ENCODE measurements at places on chromosomes 6 and 20.
A peak's percentile ranks its signal among the peaks of the same experiment; 100 is the strongest.

- no peak for DNase-seq
Observed at GRCh38 chr6:154989448-154989847, 5.7 kb upstream of the TIAM2 start.

GRCh38 chr6:122997541-122998150 lies 1.6 kb downstream of the CLVS2 start:
- DNase-seq = no peak

DNA sequence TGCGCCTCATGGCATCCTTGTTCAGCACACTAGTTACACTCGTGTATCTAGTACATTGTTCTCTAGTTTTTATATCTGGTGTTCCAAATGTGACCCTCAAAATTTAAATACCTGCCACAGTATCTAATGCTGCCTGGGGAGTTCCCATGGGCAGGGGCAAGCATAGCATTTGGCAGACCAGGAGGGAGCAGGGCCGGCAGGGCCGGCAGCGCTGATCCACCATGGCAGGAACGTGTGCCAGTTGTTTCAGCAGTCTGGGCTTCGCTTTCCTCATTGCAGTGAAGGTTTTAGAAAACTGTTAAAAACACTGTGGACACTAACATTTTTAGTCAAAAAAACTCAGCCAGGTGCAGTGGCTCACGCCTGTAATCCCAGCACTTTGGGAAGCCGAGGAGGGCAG lies 19.2 kb downstream of the NANP start:
- no peak for DNase-seq

DNA sequence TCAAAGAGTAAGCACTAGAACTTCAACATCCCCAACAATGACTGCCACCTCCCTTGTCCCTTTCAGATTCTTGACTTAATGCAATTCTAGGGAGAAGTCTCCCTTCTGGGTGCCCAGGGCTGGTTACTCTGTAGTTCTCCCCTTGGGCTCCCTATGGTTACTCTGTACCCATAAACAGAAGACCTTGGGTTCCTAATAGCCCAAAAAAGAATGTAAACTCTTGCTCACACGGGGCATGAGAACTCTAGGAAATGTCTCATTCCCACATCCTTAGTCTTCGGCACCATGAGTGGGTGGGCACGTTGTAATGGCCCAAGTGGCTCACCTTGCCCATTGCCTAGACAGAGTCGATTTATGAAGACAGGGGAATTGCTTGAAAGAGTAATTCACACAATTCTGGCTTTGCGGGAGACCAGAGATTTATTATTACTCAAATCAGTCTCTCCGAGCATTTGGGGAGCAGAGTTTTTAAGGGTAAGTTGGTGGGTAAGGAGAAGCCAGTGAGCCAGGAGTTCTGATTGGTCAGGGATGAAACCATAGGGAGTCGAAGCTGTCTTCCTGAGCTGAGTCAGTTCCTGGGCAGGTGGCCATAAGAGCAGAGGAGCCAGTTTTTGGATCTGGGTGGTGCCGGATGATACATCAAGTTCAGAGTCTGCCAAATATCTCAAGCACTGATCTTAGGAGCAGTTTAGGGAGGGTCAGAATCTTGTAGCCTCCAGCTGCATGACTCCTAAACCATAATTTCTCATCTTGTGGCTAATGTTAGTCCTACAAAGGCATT lies 61.2 kb upstream of the SIRPG start:
- no peak for DNase-seq

DNA sequence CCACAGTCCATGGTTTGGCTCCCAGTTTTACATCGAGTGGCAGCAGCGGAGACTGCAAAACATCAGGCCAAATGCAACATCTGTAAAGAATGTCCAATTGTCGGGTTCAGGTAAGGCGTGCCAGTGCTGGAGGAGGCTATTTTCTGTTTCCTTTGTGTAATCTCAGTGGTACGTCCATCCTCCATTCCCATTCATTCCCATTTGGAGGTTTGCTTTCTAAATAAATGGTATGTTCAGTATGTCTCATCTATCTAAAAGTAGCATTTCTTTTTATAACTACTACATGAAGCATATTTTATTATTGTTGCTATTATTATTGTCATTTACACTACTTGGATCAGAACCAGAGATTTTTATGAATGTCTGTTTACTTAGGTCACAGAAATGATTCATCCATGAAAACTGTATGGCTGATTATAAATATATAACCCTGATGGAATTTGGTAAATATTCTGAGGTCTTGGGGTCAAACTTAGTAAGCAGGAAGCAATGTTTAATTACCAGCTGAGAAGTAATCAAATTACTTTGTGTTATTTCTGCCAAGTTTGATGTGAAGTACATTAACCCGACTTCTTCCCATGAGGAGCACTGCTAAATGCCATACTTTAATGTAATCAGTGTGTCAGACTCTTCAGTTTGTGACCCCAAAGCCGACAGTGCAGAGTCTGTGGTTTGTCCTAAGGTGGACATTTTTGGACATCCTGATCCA lies 512.9 kb downstream of the UTRN start:
- peak; percentile 15 for DNase-seq

- DNase-seq = no peak
Observed at GRCh38 chr6:138272533-138273315, 54.4 kb upstream of the PBOV1 start.

- no peak for DNase-seq
Observed at GRCh38 chr6:159075506-159076228, 30.9 kb upstream of the TAGAP start.

- no peak for DNase-seq
Observed at GRCh38 chr6:15484140-15484539, 178.7 kb downstream of the DTNBP1 start.

DNA sequence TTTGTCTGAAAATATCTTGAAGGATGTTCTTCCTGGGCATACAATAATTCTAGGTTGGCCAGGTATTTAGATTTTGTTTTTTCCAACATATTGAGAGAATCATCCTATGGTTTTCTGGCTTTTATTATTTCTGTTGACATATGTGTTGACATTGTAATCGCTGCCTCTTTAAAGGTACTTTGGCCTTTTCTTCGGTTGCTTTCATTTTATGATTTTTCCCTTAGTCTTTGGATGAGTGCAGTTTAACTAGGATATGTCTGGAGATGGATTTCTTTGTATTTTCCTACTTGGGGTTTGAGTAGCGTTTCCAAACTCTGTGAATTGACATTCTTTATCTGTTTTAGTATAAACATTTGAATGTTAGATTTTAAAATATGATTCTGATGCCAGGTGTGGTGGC lies 11.5 kb downstream of the SERPINB1 start:
- no peak for DNase-seq

- DNase-seq = peak; percentile 45
Observed at GRCh38 chr6:2876210-2877056, 26.7 kb downstream of the SERPINB9 start.

- no peak for DNase-seq
Observed at GRCh38 chr20:9179193-9179802, 110.4 kb downstream of the PLCB4 start.

- DNase-seq = no peak
Observed at GRCh38 chr6:155472886-155473285, 17.2 kb upstream of the NOX3 start.

Data from AG04450 (cell line).